ENCODE measurements at places on chromosomes 3 and 15.
A peak's percentile ranks its signal among the peaks of the same experiment; 100 is the strongest.

DNA sequence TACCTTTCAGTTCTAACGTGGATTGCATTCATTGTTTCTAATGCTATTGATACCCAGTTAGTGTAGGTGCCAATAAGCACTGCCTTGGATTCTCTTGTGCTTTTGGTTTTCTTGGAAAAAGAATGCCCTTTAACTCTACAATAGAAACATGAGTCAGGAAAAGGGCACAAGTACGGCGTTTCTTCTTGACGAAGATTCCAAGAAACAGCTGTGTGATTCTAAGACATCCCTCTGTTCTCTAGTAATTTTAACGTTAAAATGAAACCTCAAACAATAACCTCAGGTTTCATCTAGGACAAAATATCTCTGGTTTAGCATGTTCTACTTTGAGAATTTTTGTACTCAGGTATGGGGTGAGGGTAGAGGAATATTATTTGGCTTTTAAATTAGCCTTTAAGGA is 540.5 kb upstream of the ATP11B start:
- no peak for DNase-seq

GRCh38 chr15:69713726-69714559 is 261.3 kb downstream of the RPLP1 start:
- DNase-seq: no peak

- DNase-seq: no peak
Observed at GRCh38 chr3:37218206-37218605, 43.8 kb upstream of the LRRFIP2 start.

GRCh38 chr3:157786618-157787017 is 283.4 kb upstream of the VEPH1 start:
- DNase-seq: no peak

DNA sequence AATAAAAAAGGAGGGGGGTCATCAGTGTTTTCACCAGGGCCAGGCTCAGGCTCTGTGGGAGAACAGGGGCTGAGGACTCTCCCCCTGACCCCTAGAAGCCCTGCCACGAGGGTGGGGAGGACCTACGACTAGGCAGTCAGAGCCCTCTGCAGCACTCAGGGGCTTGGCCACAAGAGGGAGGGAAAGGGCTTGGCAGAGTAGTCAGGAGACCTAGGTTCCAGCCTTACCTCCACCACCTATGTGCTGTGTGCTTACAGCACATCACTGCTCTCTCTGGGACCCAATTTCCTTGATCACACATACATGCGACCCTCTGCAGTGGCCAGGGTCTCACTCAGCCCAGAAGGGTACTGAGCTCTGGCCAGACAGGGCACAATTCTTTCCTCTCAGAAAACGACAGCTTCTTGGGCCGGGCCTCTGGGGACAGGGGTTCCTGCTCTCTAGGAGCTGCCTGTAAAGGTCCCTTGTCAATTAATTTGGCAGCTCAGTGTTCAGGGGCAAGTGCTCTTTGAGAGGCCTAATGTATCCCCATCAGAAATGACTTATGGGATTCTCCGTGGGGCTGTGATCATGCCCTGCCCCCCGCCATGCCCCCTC is 16.4 kb upstream of the SKIC8 start:
- DNase-seq: no peak

- DNase-seq: no peak
Observed at GRCh38 chr3:159346271-159346903, 544.5 kb downstream of the MFSD1 start.

DNA sequence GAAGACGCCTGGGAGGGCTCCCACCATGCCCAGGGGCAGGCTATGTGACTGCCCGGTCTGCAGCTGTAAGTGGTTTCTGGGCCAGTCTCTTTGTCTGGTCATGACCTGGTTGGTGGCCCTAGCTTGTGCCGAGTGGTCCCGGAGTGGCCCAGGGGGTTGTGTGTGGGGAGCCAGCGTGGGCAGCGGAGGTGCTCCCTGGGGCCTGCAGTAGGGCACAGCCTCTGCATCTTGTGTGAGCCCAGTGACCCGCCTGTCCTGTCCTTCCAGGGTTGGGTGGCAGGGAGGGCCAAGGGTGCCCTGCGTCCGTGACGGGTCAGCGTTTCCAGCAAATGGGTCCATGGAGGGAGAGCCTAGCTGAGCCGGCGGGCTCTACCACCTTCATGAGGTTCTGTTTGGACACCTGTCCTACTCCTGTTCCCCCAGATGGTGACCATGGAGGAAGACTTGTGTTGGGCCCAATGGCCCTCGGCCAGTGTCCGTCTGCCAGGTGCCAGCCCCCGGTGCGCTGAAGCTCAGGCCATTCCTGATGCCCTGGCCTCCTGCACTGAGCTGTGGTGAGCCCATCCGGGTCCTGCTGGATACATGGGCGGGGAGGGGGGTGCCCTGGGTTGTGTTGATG is 215.4 kb downstream of the SNRPN start:
- DNase-seq: no peak

GRCh38 chr3:146503461-146504202 is 34.3 kb upstream of the PLSCR2 start:
- peak; percentile 9 for DNase-seq

GRCh38 chr3:68703066-68703465 is 229.3 kb downstream of the TAFA4 start:
- DNase-seq: no peak

- peak; percentile 24 for DNase-seq
Observed at GRCh38 chr3:173553635-173554280, 156.2 kb downstream of the NLGN1 start.

GRCh38 chr15:75123395-75123794 is 78.3 kb upstream of the C15orf39 start:
- peak; percentile 18 for DNase-seq

DNA sequence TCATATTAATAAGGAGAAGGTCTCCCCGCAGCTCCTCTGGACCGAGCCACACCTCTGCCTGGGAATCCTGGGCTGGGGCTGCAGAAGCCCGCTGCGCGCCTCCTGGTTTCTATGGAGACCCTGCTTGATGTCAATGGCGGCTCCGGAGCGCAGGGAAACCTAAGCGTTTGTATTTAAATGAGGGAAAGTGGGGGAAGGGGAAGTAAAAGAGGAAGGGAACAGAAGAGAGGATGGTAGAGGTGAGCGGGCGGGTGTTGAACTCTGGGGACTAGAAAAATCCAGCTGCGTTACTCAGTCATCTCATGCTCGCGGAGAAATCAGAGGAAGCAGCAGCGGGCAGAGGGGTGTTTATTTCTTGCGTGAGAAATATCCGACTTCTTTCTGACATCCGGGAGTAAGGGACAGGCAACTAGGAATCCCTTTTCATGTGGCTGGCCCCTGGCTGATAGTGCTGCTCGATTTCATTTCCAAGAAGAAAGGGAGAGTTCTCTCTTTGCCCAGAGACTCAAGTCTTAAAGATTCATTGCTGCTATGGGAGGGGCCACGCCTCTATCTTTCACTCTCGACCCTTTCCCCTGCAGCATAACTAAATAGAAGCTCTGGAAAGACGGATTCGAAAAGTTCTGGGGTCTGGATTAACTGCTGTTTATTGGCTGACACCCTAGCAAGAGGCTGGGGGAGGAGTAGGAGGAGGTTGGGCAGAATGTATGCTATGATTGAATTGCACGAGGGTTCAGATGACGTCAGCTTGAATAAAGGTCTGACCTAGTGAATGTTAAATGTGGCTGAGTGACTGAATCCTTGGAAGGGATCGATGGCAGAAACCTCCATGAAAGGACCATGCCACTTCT is 110.5 kb upstream of the GAP43 start:
- peak; percentile 3 for DNase-seq

- no peak for DNase-seq
Observed at GRCh38 chr3:53009826-53010539, 35.9 kb downstream of the SFMBT1 start.

GRCh38 chr3:154143873-154144272 is 22.7 kb downstream of the ARHGEF26 start:
- no peak for DNase-seq

Measured in NCI-H460 (cell line).